Effector memory CD8-positive, alpha-beta T cell (primary cell): ENCODE measurements at places on chromosomes 1 and 21.

- H3K27ac ChIP-seq, result no peak overlapping the region
- DNase-seq, result no peak
- H3K36me3 ChIP-seq, result peaks cover 2% of the 10 kb centered on the region
These were observed 34.0 kb upstream of the BACH1 start for GRCh38 chr21:29264721-29265120.

DNA sequence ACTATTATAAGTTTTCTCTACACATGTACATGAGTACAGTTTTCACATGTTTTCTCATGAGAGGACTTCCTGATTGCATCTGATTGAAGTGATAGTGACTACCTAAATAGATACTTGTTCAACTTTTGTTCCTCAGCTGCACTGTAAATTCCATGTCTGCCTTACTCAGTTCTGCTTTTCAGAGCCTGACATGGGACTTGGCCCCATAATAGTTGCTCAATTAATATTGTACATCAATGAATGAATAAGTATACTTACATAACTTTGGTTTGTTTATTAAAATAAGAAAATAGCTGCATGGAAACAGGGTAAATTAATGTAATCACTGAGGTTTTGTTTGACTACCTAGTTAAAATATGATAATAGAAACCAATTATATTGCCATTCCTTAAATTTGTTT lies 78.7 kb downstream of the HMCN1 start:
- no peaks in the 10 kb centered on the region for H3K36me3 ChIP-seq
- H3K27me3 ChIP-seq, result peaks cover 6% of the 10 kb centered on the region
- H3K4me1 ChIP-seq, result no peaks in the 10 kb centered on the region
- H3K4me3 ChIP-seq, result no peak overlapping the region
- DNase-seq, result no peak
- no peak overlapping the region for H3K27ac ChIP-seq

- H3K36me3 ChIP-seq, result no peaks in the 10 kb centered on the region
- H3K27me3 ChIP-seq, result peaks cover 14% of the 10 kb centered on the region
- no peak overlapping the region for H3K4me3 ChIP-seq
- no peak overlapping the region for H3K27ac ChIP-seq
These were observed 4.5 kb upstream of the DDR2 start for GRCh38 chr1:162627662-162628296.

DNA sequence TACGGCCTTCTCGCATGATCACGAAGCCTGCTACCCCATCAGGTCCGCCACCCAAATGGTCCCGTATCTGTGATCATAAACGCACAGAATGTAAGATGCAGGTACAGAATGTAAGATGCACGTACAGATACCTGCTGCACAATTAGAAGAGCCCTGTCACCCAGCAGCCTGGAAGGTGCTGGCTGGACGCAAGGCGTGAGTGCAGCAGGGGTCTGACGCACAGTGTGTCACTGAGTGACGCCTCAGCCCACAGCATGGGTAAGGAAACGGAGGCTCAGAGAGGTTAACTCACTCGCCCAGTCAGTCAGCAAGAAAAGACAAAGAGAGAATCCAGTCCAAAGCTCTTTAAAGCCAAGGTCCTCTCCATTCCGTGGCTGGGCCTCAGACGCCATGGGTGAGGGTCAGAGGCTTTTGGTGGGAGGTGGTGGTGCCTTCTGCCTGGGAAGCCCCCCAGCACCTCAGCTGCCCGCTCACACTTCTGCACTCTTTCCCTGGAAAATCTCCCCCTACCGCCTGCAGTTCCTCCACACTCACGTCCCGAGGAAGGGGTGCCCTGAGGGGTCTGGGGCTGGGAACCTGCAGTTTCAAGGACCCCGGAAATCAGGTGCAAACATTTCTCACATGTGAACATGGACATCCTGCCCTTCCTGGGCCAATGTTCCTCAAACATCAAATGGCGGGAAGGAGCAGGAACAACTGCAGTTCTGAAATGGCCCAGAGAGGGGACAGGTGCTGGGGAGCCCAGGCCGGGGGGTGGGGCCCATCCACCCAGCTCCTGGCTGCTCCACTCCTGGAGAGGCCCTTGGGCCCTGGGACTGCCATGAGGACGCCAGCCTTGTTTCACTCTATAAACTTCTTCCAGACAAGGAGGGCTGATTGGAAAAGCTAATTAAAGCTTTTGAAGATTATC lies 59.4 kb downstream of the SLC66A1 start:
- H3K4me3 ChIP-seq, result no peak overlapping the region
- no peak for DNase-seq
- H3K27ac ChIP-seq, result no peak overlapping the region
- H3K36me3 ChIP-seq, result peaks cover 32% of the 10 kb centered on the region
- H3K27me3 ChIP-seq, result no peaks in the 10 kb centered on the region

- no peaks in the 10 kb centered on the region for H3K27me3 ChIP-seq
- H3K36me3 ChIP-seq, result peaks cover 45% of the 10 kb centered on the region
- H3K4me1 ChIP-seq, result peaks cover 31% of the 10 kb centered on the region
- no peak overlapping the region for H3K27ac ChIP-seq
- peak overlapping the region; percentile 94 for H3K4me3 ChIP-seq
These were observed 2.6 kb downstream of the MTF2 start for GRCh38 chr1:93081716-93082115.

GRCh38 chr1:75673399-75673798 lies 51.1 kb upstream of the ACADM start:
- H3K36me3 ChIP-seq, result peaks cover 3% of the 10 kb centered on the region
- H3K27ac ChIP-seq, result no peak overlapping the region
- H3K4me1 ChIP-seq, result no peaks in the 10 kb centered on the region

DNA sequence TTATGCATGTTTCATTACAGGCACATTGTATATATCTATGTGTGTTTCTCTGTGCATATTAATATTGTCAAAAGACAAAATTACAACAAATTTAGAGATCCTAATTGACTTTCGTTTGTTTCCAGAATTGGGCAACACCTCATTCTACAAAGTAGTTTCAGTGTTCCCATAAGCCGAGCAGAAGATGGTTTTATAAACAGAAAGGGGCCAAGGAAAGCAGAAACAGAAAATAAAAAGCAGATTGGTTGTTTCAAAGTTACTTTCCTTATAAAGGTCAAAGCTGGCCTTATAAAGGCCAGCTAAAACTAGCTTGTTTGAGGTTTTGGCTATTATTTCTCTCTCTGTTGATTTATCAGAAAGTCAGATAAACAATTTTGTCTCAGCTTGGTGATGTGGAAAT lies 116.2 kb upstream of the FGGY start:
- H3K27ac ChIP-seq, result no peak overlapping the region
- no peaks in the 10 kb centered on the region for H3K36me3 ChIP-seq
- no peak overlapping the region for H3K4me3 ChIP-seq
- DNase-seq, result no peak

- peaks cover 54% of the 10 kb centered on the region for H3K27me3 ChIP-seq
- no peaks in the 10 kb centered on the region for H3K36me3 ChIP-seq
- no peak for DNase-seq
- H3K4me1 ChIP-seq, result no peaks in the 10 kb centered on the region
- no peak overlapping the region for H3K27ac ChIP-seq
These were observed 167.3 kb downstream of the ZNF326 start for GRCh38 chr1:90162216-90162615.

DNA sequence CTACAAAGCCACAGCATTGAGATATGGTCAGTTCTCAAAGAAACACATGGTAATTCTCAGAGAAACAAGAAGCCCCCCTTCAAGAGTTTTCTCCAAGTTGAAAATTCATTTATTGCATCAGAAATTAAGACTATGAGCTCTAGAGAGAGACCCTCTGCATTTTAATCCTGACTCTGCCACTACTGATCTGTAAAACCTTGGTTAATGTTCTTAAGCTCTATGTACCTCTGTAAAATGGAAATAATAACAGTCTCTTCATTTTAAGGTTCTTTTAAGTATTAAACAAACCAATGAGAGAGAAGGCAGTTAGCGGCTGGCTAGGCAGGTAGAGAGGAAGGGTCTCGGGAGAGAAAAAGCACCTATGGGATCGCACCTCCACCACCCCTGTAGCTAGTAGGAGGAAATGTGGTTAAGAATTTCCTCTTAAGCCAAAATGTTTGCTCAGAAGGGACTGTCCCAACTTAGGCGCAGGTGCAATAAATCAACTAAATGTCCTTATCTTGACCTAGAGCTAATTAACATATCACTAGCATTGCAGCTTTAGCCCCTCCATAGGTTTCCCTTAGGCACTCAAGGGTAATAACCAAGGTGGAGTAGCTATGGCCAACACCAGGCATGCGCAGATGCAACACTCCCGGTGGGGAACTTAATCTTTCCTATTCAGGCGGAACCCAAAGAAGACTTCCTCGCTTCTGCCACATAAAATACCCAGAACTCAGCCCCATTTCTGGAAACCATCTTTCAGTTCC lies 1685.4 kb downstream of the MRPL39 start:
- H3K4me1 ChIP-seq, result peaks cover 2% of the 10 kb centered on the region
- no peak for DNase-seq
- H3K27me3 ChIP-seq, result no peaks in the 10 kb centered on the region

- no peak for DNase-seq
- no peak overlapping the region for H3K27ac ChIP-seq
- H3K36me3 ChIP-seq, result no peaks in the 10 kb centered on the region
- peaks cover 8% of the 10 kb centered on the region for H3K4me1 ChIP-seq
- H3K27me3 ChIP-seq, result peaks cover 7% of the 10 kb centered on the region
- peak overlapping the region; percentile 89 for H3K4me3 ChIP-seq
These were observed 16.7 kb upstream of the PLEKHA6 start for GRCh38 chr1:204376465-204376864.

- H3K4me3 ChIP-seq, result no peak overlapping the region
- H3K27ac ChIP-seq, result no peak overlapping the region
- peaks cover 4% of the 10 kb centered on the region for H3K36me3 ChIP-seq
These were observed 3.5 kb downstream of the SIPA1L2 start for GRCh38 chr1:232626452-232626851.

DNA sequence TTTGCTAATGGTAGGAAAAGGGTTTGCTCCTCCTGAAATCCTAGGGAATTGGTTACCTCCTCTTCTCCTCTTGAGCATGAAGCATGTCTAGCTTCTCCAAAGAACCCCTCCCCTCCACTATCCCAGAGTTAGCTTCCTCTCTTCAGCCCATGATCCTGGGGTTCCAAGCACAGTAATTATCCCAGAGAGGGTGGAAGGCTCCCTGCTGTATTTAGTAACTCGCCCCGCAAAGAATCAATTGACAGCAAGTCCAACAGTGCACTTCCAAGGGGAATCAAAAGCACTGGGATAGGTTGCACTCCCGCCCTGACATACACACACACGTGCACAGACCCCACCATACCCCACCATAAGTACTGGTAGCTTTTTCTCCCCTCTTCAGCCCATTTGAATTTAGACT lies 3.1 kb downstream of the S100A8 start:
- H3K4me3 ChIP-seq, result no peak overlapping the region
- no peaks in the 10 kb centered on the region for H3K4me1 ChIP-seq
- H3K27ac ChIP-seq, result no peak overlapping the region
- H3K27me3 ChIP-seq, result peaks cover 49% of the 10 kb centered on the region

GRCh38 chr1:33005838-33006421 lies 30.8 kb downstream of the AK2 start:
- H3K4me1 ChIP-seq, result peaks cover 6% of the 10 kb centered on the region
- H3K27ac ChIP-seq, result no peak overlapping the region
- no peak overlapping the region for H3K4me3 ChIP-seq
- H3K36me3 ChIP-seq, result peaks cover 24% of the 10 kb centered on the region
- no peaks in the 10 kb centered on the region for H3K27me3 ChIP-seq

DNA sequence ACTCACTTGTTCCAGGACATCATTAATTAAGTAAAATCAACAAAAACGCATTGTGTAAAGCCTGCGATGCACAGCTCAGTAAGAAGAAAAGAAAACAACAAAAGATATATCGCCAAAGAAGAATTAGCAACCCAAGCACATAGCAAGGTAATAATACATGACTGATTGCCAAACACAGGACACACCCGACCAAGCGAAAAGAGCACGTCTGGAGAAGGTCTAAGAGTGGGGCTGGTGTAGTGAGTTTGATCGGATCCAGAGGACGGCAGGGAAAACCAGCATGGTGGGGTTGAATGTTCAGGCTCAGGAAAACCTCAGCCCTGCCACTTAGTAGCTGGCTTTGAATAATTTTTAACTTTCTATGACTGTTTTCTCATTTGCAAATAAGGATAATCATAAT lies 69.8 kb downstream of the JAK1 start:
- H3K27ac ChIP-seq, result peak overlapping the region; percentile 56
- no peak for DNase-seq
- peak overlapping the region; percentile 28 for H3K4me3 ChIP-seq
- peaks cover 18% of the 10 kb centered on the region for H3K36me3 ChIP-seq

DNA sequence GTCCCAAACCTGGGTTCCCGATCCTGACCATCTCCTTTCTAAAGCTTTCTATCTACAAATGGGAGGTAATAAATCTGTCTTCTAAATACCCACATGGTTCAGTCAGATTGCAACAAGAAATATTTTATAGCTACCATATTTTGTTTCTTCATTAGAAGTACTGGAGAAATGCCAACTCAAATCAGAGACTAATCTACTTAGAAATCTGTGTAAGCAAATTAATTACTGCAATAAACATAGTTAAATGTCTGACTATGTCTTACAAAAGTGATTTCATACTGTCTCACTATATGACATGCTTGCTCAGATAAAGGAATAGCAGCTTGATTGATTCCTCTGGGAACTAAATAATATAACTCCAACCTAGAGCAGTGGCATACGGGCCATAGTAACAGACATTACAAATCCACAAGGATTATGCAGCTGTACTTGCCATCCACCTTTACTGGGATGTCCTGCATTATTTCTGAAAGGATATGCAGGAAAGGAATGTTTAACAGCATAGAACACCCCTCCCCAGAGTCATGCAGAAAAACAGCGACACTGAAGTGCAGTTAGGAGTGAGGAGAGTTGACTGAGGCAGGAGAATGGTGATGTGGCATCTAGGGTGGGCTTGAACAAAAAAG lies 80.3 kb downstream of the PCNX2 start:
- H3K27ac ChIP-seq, result no peak overlapping the region
- H3K27me3 ChIP-seq, result no peaks in the 10 kb centered on the region
- no peaks in the 10 kb centered on the region for H3K4me1 ChIP-seq
- no peak overlapping the region for H3K4me3 ChIP-seq
- DNase-seq, result no peak

- peaks cover 2% of the 10 kb centered on the region for H3K36me3 ChIP-seq
- H3K27me3 ChIP-seq, result peaks cover 24% of the 10 kb centered on the region
- H3K4me1 ChIP-seq, result peaks cover 1% of the 10 kb centered on the region
- no peak overlapping the region for H3K27ac ChIP-seq
- H3K4me3 ChIP-seq, result no peak overlapping the region
- no peak for DNase-seq
These were observed 27.6 kb upstream of the SDHB start for GRCh38 chr1:17081439-17081838.

GRCh38 chr1:202276920-202277319 lies 64.8 kb downstream of the UBE2T start:
- no peak overlapping the region for H3K27ac ChIP-seq
- H3K36me3 ChIP-seq, result peaks cover 5% of the 10 kb centered on the region
- H3K4me1 ChIP-seq, result peaks cover 20% of the 10 kb centered on the region
- H3K27me3 ChIP-seq, result no peaks in the 10 kb centered on the region
- no peak overlapping the region for H3K4me3 ChIP-seq

DNA sequence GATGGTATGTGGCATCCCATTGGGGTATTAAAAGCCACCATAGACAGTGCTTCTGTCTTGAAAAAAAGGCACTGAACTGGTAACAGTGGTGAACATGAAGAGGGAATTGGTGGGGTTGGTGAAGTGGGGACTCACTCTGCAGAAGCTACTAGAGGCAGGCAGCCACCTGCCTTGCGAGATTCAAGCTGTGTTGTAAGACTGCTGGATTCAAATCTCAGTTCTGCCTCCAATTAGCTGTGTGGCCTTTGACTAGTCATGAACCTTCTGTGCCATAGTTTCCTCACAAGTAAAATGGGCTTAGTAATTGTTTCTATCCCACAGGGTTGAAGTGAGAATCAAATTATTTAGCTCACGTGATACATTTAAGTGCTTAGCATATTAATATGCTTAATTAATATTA lies 16.6 kb upstream of the ELOA start:
- H3K27ac ChIP-seq, result no peak overlapping the region
- H3K36me3 ChIP-seq, result peaks cover 5% of the 10 kb centered on the region
- peaks cover 7% of the 10 kb centered on the region for H3K4me1 ChIP-seq
- H3K4me3 ChIP-seq, result no peak overlapping the region
